ENCODE measurements at places on chromosomes 5 and 9. TPM values are rescaled to one million over a fixed set of nuclear protein-coding genes. Genes with fewer than 3 reads are reported as not detected.

DNA sequence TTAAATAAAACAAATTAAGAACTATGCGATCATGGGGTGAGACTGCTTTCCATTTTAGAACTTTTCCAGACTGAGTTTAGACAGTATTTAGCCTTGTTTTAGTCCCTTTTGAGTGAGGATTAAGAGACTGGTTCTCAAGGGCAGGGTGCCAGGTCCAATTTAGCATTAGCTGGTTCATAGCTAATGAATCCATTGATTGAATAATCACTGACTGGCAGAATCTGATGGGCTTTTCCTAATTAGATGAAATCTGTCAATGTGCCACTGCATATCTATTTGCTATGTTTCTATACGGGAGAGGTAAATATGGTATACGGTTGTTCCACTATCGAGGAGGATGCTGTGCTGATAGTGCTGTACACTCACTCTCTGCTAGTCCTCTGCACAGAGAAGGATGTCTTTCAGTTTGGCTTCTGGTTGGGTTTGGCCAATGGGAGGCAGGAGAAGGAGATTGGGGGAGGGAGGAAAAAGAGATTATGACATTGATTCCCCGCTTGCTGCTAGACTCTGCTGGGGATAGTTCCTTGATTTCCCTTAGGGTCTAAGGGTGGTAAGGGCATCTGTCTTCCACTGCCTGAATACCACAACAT is 496.6 kb downstream of the CTNND2 start:
- no peak for DNase-seq

DNA sequence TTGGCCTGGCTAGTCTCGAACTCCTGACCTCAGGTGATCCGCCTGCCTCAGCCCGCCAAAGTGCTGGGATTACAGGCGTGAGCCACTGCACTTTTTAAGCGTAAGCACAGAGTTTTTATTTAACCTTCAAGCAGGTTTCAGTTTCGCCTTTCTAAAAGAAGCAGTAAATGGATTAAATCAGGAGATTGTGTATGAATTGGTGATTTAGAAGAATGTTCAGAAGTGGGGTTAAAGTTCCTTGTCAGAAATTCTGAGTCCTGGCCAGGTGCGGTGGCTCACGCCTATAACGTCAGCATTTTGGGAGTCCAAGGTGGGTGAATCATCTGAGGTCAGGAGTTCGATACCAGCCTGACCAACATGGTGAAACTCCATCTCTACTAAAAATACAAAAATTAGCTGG is 12.2 kb downstream of the HSPA4 start:
- peak; percentile 52 for DNase-seq

DNA sequence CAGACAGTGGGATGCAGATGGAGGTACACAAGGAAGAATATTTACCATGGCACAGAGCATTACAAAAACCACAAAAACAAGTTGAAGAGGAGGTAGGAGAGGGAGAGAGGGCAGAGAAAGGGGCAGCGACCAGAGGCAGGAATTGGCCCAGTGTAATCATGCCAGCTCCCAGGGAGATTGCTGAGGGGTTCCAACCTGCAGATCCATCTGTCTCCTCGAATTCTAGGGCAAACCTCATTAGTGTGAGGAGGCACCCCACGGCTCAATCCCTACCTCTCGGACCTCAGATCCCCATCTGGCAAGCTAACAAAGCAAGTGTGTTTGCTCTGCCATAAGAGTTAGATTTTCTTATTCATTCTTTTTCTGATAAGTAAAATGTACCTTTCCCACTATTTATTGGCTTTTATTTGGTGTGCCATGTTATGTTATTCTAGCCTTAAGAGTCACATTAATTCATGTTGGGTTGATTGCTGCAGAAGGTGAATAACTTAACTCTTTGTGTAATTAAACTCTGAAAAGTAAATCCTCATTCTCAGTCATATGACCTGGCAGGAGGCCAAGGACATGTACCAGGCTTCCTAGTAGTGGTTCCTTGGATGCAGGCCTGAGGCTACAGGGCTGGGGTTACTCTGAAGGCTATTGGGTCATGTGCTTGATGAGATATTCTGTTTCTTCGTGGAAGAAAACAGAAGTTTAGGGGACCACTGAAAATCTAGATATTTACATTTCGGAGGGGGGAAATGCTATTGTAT is 315.2 kb upstream of the ATP10B start:
- no peak for DNase-seq

DNA sequence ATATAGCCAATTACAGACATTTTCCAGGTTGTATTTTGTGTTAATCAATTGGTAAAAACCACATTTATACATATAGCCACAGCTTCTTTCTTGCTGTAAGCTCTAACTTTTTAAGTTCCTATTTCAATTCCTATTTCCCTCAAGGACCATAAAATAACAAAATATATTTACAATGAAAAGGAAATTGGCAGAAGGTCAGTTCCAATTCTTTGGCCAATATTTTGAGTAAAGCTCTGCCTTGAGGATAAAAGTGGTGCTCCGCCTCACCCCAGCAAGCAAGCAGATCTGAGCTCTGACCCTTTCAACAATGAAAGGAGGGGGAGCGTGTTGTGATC is 203.4 kb upstream of the RASEF start:
- DNase-seq = no peak

DNA sequence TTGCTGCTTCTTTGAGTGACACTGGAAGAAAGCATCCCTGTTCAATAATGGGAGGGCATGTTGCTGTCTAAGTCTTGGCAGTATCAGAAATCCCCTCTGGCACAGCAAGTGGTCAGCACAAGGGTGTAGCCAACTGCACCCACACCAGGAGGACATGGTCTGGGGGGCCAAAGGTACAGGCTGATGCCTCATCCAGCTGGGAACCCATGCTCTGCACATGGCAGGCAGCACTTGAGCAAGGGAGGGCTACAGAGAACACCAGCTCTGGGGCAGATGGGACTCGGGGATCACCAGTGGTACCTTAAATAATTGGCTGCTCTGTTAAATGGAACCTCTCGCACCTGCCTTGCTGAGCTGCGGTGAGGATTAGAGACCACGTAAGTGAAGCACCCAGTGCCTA is 265.2 kb downstream of the SYK start:
- DNase-seq = no peak

DNA sequence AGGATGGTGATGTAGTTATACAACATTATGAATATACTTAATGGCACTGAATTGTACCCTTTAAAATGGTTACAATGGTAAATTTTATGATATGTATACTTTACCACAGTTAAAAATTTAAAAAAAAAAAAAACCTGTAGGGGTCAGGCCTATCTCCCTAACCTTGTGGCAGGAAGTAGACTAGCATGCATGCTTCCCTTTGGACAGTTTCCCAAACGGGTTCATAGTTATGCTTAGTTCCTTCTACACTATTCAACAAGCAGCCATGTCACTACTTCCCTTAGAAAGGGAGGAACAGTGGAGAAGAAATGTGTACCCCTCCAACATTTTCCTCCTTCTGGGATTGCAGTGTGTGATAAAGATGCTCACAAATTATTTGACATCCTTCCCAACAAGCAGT is 32.5 kb downstream of the IDNK start:
- no peak for DNase-seq

- no peak for DNase-seq
Observed at GRCh38 chr5:42880496-42881150, 68.9 kb upstream of the SELENOP start.

- no peak for DNase-seq
Observed at GRCh38 chr5:170519549-170519948, 15.7 kb downstream of the KCNIP1 start.

DNA sequence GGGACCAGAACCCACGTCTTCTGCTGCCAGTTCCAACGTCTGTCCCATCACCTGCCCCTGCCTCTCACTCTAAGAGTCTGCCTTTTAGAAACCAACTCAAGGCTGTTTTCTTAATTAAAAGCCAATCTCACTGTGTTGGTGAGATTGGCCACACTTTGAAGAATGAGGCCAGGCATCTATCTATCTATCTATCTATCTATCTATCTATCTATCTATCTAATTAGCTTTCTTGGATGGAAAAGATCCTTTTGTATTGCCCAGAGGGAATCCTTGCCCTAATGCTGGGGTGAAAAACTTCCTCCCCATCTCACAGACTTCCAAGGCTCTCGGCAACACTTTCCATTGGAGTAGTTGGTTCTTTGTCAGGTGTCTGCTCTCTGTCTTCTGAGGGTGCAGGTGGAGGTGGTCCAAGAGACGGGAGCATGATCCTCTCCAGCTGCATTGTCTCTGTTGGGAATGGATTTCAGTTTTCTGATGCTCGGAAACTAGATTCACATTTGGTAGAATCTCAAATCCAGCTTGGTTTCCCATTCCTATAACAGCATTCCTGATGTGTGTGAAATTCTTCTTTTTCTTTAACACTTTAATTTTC is 57.9 kb downstream of the GALNT12 start:
- DNase-seq = no peak

DNA sequence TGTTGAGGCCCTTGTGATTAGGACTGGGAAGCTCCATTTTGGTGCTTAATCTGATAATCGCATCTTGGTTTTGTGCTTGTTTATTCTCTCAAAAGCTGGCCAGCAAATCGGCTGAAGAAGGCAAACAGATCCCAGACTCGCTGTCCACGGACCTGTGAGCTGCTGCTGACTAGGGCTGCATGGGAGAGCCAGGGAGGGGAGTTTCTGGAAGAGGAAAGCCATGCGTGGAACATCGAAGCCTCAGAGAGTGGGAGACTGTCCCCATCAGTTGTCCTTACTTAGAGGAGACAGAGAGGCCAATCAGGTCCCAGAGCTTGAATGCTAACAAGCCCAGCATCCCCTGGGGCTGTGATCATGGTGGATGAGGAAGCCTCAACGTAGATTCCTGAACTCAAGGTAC is 23.0 kb upstream of the FOXI1 start:
- no peak for DNase-seq

DNA sequence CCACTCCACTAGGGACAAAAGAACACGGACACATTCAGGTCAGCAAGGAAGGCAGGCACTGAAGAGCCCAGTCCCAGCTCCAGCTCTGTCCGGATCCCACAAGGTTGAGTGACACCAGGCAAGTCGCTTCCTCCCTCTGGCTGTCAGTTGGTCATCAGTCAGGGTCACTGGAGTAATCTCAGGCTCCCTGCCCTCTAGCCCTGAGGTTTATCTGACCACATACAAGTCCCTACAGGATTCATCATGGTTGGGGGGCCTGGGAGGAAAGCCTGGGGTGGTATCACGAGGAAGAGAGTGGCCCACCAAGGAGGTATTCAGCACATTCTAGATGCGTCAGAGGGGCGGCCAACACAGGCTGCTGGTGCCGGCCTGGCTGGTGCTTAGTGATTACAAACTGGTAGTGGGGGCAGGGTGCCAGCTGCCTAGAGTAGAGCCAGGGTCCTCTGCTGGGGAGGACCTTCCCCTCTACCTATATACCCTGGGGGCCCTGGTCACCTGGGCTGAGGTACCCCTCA is 81.5 kb downstream of the SHB start:
- DNase-seq = no peak

- peak; percentile 61 for DNase-seq
Observed at GRCh38 chr9:101369286-101369685, 15.5 kb downstream of the BAAT start.

DNA sequence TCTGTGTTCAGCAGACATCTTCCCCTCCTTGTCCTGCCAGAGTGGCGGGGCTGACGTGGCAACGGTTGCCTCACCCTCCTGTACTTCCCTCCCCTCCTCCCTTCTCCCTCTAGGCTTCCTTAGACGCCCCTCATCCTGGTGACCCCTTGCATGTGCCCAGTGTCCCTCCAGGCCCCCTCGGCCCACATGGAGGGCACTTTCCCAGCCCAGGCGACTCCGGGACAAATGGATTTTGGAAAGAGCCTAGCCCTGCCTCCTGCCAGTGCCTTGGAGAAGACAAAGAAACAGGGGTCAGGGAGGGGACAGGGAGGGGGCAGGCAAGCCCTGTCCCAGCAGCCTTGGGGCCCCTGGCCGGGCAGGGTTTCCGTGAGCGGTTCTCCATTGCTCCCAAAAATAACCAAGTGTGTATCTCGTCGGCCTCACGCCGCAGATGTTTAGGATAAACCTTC is 38.3 kb upstream of the NEURL1B start:
- DNase-seq = no peak

ST6GALNAC4 gene
- 21.3 TPM for total RNA-seq

TAF11L10 gene
- total RNA-seq = not detected

UBAP1 gene
- total RNA-seq = 37.6 TPM

PCDHB16 gene
- not detected for total RNA-seq

IL7R gene
- not detected for total RNA-seq

Data from bronchial epithelial cell (primary cell).